ENCODE measurements at places on chromosomes 3 and 15.

DNA sequence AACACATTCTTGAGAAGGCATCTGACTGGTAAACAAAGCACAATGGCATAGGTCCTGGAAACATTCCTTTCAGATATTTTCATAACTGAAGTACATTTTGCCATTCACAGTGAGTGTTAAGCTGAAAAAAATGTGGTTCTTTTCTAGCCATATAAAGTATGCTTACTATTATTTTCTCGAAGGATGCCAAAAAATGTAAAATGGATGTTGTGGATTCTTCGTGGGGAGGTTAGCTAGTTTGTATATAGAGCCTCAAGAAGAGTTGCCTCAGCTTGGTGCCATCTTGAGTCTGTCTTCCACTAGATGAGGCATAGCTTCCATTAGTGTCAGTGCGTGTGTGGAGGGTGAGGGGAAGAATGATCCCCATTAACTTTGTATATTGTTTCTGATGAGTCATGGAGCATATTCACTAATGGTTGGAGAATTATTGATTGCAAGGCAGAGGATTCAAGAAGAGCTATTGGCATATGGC is 4.1 kb downstream of the MBNL1 start:
- DNase-seq, result no peak

DNA sequence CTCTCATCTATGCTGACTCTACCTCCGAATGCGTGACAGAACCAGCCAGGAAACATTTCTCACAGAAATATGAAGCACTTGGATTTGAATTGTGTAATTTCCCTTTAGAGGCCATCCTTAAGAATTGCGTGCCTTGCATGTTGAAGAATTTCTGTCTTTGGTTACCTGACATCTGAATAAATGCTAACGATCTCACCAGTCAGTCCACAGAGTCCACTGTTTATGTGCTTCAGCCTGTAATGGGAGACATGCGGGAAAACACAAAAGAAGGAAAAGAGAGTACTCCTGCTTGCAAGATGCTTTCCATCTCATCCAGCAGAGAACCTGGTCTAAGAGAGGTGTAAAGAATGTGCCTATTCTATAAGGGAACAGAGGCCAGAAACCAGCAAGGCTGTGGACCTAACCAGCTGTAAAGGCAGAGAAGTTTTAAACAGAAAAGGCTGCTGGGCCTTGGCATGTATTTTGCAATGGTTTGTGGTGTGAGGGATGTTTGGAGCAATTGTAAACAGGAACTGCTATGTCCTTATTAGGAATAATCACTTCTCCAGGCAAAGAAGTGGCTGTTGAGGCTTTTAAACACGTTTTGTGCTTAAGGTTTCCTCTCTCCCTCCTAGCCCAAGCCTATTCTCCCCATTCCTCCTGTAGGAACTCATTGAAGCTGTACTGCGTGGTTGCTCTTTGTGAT is 36.4 kb upstream of the BOC start:
- no peak for DNase-seq

DNA sequence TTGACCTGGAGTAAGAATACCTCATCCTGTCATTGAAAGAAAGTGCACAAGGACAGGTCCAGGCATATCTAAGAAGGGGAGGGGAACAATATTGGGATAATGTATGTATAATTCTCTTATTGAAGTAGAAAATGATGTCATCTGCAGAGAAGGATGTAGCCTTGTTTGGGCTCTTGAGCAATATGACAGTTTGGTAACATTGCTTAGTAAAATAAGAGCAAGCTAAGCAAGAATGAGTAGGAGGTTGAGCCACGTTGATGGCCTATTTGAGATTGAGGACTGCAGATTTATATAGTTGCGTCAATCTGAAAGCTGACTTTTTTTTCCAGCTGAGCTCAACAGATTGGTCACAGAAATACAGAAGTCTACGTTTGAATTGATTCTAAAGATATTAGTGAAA is 145.2 kb downstream of the FILIP1L start:
- DNase-seq, result no peak

DNA sequence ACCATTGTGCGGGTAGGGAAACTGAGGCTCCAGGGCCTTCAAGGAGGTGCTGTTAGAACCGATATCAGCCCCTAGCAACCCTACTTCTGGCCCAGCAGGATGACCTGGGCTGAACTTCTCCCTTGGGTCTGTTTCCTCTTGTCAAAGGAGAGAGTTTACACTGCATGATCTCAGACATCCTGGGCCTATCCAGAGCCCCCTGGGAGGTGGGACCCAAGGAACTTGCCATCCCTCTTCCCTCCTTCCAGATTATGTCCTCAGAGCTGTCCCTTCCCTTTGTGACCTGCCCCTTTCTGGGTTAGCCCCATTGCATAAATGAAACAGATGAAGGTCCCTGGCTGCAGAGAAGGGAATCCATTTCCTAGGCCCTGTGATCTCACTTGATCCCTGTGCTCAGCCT is 12.3 kb upstream of the DNAH1 start:
- no peak for DNase-seq

DNA sequence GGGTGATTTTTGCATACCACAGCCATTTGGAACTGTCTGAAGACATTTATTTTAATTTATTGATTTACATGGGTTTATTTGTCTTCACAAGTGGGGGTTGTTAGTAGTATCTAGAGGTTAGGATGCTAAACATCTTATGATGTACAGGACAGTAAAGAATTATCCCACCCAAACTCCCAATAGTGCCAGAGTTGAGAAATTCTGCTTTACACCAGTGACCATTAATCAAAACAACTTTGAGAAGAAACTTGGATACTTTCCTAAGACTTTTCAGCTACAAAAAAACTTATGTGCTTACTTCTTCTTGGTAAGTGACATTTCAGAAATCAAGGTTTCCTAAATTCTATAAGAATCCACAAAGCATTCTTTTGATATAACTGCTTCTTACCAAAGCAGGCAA is 156.7 kb downstream of the SUCLG2 start:
- DNase-seq, result no peak

GRCh38 chr3:33914731-33915379 is 116.4 kb downstream of the PDCD6IP start:
- no peak for DNase-seq

DNA sequence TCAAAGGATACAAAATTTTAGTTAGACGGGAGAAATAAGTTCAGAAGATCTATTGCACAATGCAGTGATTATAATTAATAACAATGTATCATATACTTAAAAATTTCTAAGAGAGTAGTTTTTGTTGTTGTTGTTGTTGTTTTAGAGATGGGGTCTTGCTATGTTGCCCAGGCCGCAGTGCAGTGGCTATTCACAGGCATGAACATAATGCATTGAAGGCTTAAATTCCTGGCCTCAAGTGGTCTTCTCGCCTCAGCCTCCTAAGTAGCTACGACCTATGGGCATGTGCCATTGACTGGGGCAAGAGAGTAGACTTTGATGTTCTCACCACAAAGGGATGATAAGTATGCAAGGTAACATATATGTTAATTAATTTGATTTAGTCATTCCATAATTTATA is 7.5 kb downstream of the STRIT1 start:
- no peak for DNase-seq

DNA sequence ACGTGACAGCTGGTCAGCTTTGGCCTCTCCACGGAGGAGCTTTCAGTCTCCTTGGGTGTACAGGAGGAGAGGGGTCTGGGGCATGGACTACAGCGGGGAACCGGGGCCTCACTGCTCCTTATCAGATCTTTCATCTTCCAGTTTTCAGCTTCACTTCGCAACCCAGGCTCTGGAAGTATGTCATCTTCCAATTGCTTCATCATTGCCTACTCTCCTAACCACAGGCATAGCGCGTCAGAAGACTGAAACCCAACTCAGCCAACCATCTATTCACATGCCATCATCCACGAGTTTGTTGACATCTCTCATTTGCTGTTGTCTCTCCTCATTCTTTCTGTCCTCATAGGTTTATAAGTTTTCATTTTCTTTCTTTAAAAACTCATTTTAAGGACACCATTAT is 119.5 kb downstream of the MYLK start:
- no peak for DNase-seq

GRCh38 chr3:43221076-43221475 is 65.3 kb upstream of the SNRK start:
- no peak for DNase-seq

DNA sequence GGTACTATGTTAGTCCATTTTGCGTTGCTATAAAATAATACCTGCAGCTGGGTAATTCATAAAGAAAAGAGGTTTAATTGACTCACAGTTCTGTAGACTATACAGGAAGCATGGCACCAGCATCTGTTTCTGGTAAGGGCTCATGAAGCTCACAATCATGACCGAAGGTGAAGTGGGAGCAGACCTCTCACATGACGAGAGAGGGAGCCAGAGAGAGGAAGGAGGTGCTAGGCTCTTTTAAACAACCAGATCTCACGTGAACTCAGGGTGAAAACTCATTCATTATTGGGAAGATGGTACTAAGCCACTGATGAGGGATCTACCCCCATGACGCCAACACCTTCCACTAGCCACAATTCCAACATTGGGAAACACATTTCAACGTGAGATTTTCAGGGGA is 301.7 kb upstream of the MDFIC2 start:
- DNase-seq, result no peak

DNA sequence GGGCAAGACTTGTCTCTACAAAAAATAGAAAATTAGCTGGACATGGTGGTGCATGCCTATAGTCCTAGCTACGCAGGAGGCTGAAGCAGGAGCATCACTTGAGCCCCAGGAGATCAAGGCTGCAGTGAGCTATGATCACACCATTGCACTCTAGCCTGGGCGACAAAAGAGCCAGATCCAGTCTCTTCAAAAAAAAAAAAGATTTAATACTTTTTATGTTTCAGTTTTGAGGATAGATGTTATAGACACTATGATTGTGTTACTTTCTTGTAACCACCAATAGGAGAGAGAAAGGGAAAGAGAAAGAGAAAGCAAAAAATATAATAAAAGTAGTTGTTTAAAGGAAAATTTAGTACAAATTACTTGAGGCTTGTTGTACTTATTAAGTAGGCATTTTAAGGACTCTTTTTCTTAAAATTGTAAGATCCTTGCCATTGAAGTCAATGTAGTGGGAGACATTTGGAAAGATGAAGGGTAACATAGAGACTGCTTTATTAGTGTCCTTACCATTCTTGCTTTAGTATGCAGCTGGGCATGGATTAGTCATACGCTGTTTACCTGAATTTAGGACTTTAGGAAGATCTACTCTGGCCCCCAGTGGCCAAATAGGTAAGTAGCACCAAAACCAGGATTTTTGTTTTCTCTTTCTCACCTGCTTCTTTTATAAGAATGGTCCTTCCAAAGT is 35.1 kb upstream of the ZDHHC23 start:
- peak; percentile 11 for DNase-seq

- no peak for DNase-seq
Measured at GRCh38 chr3:149954812-149955211, 15.9 kb downstream of the PFN2 start.

- DNase-seq, result no peak
Measured at GRCh38 chr3:160458151-160458550, 8.6 kb upstream of the TRIM59 start.

- no peak for DNase-seq
Measured at GRCh38 chr3:146581951-146582467, 23.1 kb downstream of the PLSCR5 start.

GRCh38 chr3:69452295-69452694 is 66.4 kb upstream of the FRMD4B start:
- DNase-seq, result no peak

DNA sequence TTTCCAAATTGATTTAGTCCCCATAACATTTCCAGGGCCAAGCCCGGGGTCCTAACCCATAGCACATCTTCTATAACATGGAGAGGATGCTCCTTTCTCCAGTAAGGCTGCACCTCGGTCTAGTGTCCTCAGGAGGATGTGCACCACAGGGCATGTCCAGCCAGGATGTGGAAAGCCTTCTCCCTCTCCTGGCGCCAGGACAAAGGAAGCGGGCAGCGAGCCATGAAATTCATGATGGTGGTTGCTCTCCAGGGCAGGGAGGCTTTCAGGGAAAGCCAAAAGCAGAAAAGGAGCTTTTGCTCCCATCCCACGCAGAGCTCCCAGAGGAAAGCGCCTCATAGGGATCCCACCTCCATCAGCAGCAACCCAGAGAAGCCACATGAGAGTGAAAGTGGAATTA is 220.0 kb downstream of the ADAMTSL3 start:
- no peak for DNase-seq

- DNase-seq, result no peak
Measured at GRCh38 chr3:186598108-186598784, 14.6 kb upstream of the AHSG start.

- no peak for DNase-seq
Measured at GRCh38 chr3:114756506-114757279, 390.4 kb downstream of the ZBTB20 start.

- DNase-seq, result no peak
Measured at GRCh38 chr15:68368731-68369435, 63.1 kb downstream of the ITGA11 start.

DNA sequence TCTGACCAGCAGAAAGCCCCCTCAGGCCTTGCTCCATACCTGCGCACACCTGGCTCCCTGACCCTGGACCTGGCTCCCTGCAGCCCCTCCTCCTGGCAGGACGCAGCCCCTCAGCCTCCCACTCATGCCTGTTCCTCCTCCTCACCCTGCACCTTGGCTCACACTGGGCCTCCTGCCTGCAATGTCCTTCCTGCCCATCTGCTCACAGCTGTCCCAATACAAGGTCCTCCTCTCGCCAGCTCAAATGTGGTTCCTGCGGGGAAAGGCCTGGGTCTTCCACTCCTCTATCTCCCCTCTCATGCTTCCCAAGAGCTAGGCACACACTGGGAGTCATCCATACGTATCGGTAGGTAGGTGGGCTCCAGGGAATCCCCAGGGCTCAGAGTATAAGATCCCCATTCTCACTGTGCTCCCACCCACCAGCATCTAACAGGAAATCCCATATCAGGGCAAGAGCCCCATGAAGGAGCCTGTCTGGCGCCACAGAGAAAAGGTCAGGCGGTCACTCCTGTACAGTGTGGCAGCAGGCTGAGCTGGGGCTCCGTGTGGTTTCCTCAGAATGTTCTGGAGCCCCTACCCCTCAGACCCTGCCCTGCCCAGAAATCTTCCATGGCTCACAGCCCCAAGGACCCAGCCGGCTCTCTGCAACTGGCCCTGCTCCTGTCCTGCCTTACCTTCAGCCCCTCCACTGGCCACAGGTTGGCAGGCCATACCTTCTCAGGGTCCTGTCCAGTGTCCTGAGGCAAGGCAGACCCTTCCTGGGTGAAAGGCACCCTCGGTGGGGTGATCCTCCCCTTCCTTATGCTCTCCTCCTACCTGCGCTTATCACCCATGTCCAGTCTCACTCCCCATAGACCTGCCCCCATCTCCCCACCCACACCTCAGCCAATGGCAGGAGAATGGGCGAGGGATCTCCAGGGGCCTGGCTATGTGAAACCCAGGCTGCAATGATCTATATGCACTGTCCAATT is 10.9 kb downstream of the PLCD1 start:
- DNase-seq, result no peak

DNA sequence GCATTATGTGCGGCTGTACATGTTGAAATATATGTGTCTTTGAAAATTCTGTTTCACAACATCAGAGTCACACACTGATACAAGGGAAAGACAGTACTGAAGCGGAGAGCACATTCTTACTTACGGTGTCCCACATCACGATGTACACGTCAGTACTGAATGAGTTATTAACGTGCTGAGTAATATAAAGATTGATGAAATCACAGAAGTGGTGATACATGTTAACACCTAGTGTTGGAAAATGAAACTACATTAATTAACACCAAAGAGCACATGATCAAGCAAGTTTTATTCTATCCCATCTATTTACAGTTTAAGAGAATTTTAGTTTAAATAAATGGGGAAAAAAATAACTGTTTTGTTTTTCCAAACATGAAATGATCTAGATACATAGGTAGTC is 15.6 kb downstream of the EOGT start:
- no peak for DNase-seq
